Upper lobe of left lung (tissue), 6 donors: ENCODE measurements at places on chromosomes 2 and 18. TPM values are rescaled to one million over a fixed set of nuclear protein-coding genes. Genes with fewer than 3 reads are reported as not detected.

- no peak for DNase-seq
Measured at GRCh38 chr2:60441800-60442199, 111.7 kb downstream of the BCL11A start.

GRCh38 chr18:69455125-69455524, 54.4 kb downstream of the DOK6 start:
- DNase-seq = no peak

DNA sequence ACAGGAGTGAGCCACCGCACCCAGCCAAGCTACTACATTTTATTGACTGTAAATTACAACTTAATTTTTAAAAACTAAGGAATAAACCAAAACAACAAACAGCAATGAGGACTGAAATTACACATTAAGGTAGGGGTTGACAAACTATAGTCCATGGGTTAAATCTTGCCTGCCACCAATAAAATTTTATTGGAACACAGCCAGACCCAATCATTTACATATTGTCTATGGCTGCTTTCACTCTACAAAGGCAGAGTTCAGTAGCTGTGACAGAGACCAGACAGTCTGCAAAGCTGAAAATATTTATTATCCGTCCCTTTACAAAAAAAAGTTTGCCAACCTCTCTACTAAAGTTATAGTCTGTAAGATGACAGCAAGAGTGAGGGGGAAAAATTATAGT, 24.3 kb upstream of the UGP2 start:
- no peak for DNase-seq

DNA sequence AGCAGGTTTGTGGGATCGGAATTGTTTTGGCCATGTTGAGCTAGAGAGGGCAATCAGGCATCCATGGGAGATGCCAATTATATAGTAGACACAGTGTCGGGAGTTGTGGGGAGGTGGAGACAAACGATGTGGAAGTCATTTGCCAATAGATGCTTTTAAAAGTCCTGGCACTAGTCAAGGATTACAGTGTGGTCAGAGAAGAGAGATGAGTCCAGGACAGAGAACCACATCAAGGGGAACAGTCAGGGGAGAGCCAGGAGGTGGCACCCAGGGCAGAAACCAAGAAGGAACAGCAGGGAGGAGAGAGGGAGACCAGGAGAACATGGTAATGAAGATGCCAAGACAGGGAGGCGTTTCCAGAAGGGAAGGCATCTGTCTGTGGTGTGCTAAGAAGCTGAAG, 81.2 kb downstream of the ARL4C start:
- no peak for DNase-seq

DNA sequence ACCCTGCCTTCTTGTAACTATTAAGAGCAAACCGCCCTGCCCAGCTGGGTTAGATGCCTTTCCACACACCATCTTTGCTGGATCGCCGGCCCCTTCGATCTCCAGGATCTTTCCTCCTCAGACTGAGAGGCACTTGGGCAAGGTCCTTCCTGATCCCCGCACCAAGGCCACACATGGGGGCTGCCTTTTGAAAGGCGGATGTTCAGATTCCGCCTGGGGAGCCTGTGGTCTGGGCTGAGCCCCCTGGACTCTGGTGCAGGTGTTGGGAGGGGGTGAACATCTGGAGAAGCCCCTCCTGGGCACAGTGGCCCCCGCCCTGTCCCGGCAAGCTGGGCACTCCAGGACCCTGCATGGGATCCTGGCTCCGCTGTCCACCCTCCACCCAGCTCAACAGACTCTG, 135.4 kb upstream of the HDAC4 start:
- no peak for DNase-seq

The SERPINB10 gene
- not detected for total RNA-seq
